ENCODE measurements at places on chromosomes 5 and 9.
A peak's percentile ranks its signal among the peaks of the same experiment; 100 is the strongest.

GRCh38 chr5:113233606-113234005 lies 201.2 kb downstream of the TSSK1B start:
- no peak for DNase-seq

- no peak for DNase-seq
Measured at GRCh38 chr9:116112236-116112635, 41.4 kb upstream of the PAPPA start.

GRCh38 chr5:145553177-145553576 lies 282.0 kb downstream of the PRELID2 start:
- DNase-seq, result no peak

GRCh38 chr5:116577064-116577788 lies 2.6 kb upstream of the SEMA6A start:
- no peak for DNase-seq

DNA sequence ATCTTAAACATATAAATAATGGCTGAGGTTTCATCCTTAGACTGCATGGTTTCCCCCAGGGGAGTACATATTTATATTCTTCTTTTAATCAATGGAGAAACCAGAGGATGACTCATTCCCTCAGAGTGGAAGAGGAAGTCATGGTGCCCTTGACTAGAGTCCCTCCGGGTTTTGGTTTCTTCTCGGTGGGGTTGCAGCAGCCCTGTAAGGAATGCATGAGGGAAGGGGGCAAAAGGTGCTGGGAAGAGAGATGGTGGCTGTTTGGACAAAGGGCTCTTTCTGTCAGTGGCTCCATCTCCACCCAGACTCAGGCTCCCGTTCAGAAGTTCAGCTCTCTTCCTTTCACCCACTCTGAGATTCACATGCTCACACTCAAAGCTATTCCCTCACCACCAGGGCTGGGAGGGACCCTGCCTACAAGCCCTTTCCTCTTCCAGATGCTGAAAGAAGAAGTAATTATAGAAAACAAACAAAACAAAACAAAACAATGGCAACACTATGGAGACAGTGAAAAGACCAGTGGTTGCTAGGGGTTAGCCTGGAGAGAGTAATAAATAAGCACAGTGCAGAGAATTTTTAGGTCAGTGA lies 129.8 kb upstream of the IL12B start:
- no peak for DNase-seq

- DNase-seq, result no peak
Measured at GRCh38 chr5:96730586-96730985, 68.4 kb downstream of the CAST start.

DNA sequence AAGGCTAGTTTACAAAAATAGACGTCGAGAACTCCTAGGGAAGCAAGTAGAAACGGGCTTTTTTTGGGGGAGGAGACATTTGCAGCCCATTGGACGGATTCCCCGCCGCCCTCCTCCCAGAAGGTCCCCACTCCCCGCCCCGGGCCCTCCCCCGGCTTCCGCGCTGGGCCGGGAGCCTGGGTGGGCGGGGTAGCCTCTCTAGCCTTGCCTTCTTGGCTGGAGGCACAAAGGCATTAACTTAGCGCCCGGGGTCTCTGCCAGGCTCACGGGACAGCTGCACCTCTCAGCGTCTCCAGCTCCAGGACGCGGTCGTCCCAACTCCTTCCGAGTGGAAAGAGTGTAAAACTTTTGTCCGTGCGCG lies at the start of gene DMRTA1:
TSS of gene DMRTA1 (plus strand) at position 236 of the 361 bp plus-strand sequence. CDS start 242 bp downstream, outside the sequence.
- DNase-seq, result no peak

- DNase-seq, result no peak
Measured at GRCh38 chr9:115672477-115673316, 480.9 kb upstream of the PAPPA start.

- no peak for DNase-seq
Measured at GRCh38 chr5:41065691-41066335, 5.3 kb downstream of the MROH2B start.

- no peak for DNase-seq
Measured at GRCh38 chr5:140605879-140606278, 27.1 kb downstream of the CD14 start.

- no peak for DNase-seq
Measured at GRCh38 chr5:9361835-9362234, 184.0 kb downstream of the SEMA5A start.

DNA sequence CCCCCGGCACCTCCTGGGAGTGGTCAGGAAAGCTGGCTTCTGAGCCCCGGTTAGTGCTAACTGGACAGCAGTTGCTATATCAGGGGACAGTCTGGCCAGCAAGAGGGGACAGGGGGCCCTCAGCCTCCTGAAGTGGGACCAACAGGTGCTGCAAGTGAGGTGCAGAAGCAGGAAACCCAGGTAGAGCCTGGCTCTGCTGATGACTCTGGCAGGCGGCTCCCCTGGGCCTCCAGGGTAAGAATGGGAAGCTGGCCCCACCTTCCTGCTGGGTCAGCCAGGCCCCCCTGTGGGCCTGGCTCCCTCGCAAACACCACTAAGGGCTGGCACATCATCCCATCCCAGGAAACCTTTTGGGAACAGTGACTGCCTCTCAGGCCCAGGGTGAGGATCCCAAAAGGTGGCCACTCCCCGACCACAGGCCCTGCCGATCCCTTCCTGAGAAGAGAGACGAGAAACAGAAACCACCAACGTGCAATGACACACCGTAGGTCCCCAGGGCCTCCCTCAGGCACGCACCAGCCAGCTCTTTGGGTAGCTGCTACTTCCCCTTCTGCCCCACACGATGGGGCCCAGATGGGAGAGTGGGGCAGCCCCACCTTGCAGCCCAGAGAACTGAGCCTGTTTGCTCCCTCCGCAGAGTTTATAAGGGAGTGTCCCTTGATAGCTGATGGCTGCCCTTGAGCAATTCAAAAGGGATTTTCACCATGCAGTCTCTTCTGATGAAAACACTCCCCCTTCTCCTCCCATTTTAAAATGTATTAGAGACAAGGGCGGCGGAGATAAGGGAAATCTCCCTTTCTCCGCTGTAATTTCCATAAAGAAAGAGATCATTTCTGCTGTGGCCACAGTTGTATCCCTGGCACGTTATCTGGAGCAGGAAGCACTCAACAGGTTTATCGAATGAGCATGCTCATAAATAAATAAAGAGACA lies 76.8 kb downstream of the STK10 start:
- DNase-seq, result peak; percentile 74

- no peak for DNase-seq
Measured at GRCh38 chr9:136312009-136312375, 8.1 kb upstream of the CCDC187 start.

DNA sequence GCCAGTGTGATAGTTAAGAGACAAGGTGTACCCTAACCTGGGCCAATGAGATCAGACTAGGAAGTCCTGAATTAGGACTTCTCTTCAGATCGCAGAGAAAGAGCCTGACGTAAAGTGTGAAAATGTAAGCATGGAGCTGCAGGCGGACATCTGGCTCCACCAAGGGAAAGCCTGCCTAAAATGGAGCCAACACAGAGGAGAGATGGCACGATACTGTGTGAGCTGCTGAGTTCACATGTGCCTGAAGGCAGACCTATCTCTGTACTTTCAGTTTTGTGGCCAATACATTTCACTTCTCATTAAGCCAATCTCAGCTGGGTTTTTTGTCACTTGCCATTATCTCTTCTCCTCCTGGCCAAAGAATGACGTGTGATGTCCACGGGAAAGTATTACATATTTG lies 210.5 kb downstream of the ELAVL2 start:
- no peak for DNase-seq

- no peak for DNase-seq
Measured at GRCh38 chr5:95102080-95102479, 182.8 kb downstream of the MCTP1 start.

DNA sequence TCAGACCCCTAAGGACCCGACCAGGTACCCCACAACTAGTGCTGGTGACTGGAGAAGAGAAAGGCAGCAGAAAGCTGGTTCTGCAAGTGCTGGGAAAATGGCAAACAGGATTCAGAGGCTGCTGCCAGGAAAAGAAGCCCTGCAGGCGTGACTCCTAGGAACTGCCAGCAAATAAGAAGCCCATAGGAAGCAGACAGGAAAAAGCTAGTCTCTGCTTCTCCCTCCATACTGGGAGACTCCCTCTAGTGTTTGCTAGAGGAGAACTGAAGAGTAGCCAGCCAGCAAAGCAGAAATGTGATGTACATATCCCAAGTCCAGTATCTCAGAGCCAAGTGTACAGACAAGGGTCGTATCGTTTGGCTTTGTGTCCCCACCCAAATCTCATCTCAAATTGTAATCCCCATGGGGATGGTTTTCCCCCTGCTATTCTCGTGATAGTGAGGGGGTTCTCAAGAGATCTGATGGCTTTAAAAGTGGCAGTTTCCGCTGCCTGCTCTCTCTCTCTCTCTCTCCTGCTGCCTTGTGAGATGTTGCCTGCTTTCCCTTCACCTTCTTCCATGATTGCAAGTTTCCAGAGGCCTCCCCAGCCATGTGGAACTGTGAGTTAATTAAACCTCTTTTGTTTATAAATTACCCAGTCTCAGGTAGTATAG lies 38.1 kb upstream of the TUSC1 start:
- DNase-seq, result no peak

- DNase-seq, result no peak
Measured at GRCh38 chr5:81787474-81788242, 36.8 kb upstream of the SSBP2 start.

- DNase-seq, result no peak
Measured at GRCh38 chr9:128068386-128069205, 564 bp downstream of the SLC25A25 start.

DNA sequence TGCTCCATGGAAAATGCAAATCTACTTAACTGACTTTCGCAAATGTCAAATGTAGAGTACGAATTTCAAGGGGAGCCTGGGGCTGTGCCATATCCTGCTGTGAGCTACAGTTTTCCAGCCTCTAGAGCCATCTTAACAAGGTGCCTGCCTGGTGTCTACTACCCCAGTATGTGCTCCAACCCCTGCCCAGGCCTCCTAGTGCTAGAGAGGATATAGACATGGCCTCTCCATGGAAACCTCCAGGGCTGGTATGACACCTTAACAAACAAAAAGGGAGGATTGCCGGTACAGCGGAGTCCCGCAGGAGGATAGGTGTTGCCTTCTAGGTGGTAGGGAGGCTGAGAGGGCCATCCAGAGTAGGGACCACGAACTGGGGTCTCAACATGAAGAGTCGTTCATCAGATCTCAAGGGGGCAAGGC lies 13.6 kb upstream of the IL3 start:
- DNase-seq, result peak; percentile 2

DNA sequence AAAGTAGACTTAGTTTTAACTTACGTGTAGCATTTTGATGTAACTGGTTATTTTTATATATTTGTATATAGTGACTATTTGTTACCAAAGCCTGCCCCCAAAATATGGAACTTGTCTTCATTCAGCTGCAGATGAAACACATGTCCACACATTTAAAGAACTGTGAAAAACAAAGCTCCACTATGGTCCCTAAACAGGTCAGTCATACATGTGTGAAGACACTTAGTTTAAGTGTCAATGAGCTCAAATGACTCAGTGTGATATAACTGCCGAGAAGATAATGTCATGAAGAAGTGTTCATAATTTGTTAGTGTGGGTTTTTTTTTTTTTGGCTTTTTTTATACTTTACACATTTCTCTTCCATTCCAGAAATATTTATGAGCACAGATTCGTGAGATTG lies 28.2 kb downstream of the HAVCR1 start:
- DNase-seq, result no peak

DNA sequence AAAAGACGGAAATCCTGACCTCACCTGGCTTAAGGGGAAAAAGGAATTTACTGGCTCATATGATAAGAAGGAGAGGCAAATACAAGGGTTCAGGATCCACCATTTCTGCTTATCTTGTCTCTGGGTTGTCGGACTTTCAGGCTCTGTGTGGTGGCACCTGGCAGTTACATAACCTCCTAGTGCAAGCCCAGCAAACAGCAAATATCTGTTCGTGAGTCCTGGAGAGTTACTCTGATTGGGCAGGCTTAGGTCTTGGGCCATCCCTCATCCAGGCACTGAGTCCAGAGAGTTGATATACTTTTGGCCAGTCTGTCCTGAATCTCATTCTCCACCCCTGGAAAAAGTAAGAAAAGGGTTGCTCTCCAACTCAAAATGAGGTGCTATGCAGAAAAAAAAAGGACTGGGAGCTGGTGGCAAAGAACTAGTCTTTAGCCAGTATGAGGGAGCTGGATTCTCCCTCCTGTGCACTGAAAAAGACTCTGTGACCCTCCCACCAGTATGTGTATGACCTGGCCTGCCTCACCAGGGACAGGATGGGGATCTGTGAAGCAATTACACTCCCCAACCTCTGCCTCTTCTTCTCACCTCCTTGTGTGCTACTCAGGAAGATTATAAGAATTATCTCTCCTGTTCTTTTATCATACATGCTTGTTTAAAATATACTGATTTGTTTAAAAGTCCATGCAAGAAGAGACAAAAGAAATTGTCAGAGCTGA lies 282.9 kb downstream of the ARHGAP26 start:
- DNase-seq, result no peak

DNA sequence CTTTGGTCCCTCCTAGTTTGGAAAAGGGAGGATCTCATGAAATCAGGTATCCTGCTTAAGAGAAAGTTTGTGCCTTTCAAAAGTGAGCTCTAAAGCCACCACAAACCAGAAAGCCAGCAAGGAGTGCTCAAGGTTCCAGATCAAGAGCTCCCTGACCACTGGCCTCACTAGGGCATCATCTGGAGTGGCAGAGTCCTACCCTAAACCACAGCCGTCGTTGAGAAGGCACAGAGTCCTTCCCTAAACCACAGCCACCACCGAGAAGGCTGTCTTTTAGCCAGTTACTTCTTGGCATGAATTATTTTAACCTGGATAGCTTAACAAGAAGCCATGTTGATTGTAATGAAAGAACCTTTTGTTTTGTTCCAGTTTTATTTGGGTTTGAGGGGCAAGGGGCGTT lies 102.9 kb downstream of the FRMD3 start:
- DNase-seq, result no peak

DNA sequence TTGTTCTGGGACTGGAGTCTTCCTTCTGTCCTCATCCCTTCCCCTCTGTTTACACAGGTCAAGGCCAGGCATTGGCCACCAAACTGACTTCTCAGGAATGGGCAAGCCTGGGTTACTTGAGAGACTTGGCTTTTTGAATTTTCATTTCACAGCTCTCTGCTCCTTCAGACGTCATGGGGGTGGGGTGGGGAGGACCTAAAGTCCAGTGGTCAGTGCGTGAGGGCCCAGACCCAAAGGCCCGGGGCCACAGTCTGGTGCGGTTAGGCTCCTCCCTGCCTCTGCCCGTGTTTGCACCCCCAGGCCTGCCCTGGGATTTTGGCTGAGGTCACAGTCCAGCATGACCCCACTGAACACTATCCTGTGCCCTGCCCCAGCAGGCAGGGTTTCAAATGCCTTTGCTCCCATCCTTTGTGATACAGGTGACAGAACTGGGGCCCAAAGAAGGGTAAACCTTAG lies 4.1 kb upstream of the CXXC5 start:
- DNase-seq, result peak; percentile 4
